ENCODE measurements at places on chromosomes 2 and 18.

- DNase-seq = no peak
Measured at GRCh38 chr2:68564426-68564825, 79.0 kb upstream of the PROKR1 start.

DNA sequence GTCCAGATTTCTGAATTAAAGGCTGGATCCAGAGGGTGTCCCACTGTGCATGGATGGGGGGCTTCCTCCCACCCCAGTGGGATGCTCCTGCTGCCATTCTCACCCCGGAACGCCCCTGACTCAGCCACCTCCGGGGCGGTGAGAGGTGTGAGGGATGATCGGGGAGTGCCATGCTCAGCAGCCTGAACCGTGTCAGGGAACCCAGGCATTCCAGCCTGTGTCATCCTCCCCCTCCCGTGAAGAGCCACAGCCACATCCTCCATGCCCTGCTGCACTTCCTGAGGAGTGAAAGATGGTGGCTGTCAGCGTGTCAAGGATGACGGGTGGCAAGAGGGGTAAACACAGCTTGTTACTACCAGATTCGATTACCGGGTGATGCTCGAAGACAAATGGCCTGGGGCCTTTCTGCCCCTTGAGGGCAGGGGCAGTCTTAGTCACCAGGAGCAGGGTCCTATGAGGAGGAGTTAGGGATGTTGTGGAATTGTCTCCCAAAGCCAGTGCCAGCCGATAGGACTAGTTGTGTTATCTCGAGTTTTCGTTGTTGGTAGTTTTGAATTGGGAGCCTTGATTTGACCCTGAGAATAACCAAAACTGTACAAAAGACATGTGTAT is 80.8 kb downstream of the TCF7L1 start:
- DNase-seq = no peak

- no peak for DNase-seq
Measured at GRCh38 chr2:183078163-183078463, 434 bp upstream of the DUSP19 start.

DNA sequence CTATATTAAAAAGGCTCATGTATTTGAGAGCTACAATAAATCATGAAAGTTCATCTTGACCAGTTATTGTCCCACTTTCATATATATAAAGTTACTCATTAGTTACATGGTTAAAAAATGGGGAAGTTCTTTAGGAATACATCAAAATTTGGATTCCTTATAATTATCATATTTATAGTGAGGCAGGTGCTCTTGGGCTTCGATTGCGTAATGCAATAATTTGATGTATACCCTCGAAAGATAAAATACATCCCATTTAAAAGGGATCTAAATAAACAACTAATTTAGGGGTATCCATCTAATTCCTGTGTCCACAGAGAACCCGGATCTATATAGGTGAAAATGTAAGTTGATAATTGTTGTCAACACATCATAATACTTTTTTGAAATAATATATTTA is 444.6 kb downstream of the RIT2 start:
- DNase-seq = no peak

DNA sequence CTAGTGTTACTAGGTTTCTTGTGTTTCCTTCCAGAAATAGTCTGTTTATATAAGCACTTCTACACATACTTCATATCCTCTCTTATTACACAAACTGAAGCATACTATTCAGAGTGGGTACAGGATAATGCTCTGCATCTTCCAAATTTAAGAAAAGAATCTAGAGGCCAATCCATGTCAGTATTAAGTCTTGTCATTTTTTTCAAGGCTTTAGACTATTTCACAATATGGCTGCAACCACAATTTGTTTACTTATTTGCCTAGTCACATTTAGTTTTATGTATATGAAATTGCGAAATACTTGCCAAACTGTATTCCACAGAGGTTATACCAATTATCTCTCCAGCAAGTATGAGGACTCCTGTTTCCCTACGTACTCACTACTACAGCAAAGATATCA is 27.9 kb downstream of the IWS1 start:
- no peak for DNase-seq

GRCh38 chr2:107737756-107738155 is 88.9 kb upstream of the RGPD4 start:
- DNase-seq = no peak

- no peak for DNase-seq
Measured at GRCh38 chr2:72111061-72111460, 36.6 kb downstream of the CYP26B1 start.

DNA sequence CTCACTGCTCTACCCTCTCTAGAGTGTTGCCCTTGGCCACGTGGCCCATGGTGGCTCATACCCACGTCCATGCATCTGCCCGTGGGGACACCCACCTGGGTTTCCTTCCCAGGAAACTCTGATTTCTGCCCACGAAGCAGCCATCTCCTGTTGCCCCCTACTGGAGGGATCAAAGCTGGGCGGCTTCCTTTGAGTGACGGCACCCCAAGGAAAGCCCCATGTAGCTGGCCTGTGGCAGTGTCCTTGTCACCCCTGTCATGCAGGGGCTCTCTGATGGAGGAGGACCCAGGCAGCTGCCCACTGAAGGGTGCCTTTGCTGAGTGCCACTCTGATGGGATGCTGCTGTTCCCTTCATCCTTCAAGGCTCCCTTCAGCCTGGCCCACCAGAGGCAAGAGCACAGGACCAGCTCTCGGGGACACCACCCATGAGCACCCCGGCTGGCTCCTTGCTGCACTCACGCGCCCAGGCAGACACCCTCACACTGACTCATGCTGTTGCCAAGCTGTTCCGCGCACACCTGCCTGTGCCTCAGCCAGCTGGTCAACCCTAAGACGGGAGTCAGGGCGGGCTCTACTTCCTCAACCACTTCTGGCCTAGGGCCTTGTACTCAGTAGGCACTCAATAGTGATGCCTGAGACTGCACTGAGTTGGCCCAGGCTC is 101.1 kb downstream of the CTIF start:
- no peak for DNase-seq

DNA sequence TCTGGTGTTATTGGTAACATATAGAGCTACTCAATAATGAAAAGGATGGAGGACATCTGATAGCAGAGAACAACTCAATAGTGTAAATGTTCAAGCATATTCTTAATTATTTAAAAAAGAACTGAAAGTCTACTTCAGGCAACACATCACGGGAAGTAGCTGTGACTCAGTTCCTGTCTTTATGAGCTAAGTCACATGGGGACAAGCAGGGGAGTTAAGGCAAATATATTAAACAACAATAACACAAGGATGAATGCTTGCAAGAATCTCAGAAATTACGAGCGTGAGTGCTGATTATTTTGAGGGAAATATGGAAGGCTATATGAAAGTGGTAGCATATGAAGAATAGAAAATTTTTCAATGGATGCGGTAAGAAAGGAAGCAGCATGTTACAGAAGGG is 4.0 kb upstream of the HNMT start:
- DNase-seq = no peak

GRCh38 chr2:188042412-188042811 is 249.3 kb upstream of the GULP1 start:
- DNase-seq = no peak

- DNase-seq = no peak
Measured at GRCh38 chr2:188797371-188797770, 176.8 kb upstream of the COL3A1 start.

- DNase-seq = no peak
Measured at GRCh38 chr2:8957628-8958027, 45.9 kb downstream of the MBOAT2 start.

DNA sequence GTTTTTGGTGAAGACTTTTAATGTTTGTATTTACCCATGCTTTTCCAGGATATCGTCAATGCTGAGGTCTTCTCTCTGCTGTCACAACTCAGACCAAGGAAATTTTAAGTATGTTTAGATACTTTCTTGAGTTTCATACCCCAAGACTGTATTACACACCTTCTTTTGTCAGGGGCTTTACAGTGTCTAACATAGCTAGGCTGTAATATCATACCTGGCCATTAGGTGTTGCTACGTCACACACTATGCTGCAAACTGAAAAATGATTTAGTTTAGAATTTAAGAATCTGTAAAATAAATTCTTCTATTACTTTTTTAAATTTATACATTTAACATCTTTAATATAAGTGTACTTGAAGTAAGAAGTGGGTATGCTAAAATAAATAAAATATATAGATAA is 358.4 kb upstream of the NRP2 start:
- DNase-seq = no peak

DNA sequence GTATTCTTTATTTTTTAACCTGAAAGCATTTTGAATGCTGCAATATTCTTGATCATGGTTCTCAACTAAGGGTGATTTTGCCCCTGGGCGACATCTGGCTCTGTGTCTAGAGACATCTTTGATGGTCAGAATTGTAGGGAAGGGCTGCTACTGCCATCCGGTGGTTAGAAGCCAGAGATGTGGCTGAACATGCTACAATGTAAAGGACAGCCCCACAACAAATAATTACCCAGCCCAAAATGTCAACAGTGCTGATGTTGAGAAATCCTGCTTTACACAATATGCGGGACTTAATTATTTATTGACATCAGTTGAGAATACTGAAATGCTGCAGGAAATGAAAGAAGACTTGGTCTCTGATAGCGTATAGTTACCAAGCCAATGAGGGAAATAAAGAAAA is 37.5 kb upstream of the SERPINB2 start:
- DNase-seq = no peak

- no peak for DNase-seq
Measured at GRCh38 chr2:160906878-160907277, 253.3 kb upstream of the TANK start.

DNA sequence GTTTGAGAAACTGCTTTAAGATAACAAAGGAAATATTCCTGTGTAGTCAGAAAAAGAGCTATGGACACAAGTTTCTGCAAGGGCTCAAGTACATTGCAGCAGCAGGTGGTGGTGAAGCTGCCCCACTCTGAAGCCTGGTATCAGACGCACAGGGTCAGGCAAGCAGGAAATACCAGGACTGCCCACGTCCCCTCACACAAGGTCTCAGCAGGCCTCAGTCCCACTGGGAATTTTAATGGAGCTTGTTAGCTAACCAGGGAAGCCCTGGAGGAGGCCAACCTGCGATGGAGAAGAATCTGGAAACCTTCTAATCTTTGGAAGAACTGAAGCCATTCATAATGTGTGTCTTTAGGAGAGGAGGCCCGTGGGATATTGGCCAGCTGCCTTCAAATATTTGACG is 168.3 kb downstream of the UXS1 start:
- DNase-seq = no peak

GRCh38 chr2:17380003-17380402 is 138.2 kb downstream of the RAD51AP2 start:
- no peak for DNase-seq

DNA sequence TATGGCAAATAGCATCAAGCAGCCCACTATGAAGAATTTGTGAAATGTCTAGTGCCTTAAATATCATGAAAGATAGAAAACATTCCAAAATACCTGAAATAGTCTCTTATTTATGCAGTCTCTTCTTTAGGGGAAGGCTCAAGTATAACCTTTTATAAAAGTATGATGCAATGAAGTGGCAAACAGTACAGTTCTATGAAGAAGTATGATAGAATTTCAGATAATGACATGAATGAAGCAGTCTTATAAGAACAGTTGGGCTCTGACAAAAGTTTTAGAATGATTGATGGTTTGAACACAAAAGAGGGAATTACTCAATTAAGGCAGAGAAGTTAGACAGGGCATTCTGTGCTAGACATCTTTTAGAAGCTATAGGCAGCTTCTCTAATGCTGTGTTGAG is 1791.8 kb upstream of the PIK3C3 start:
- DNase-seq = no peak

- no peak for DNase-seq
Measured at GRCh38 chr2:200199005-200199404, 107.5 kb upstream of the SPATS2L start.

DNA sequence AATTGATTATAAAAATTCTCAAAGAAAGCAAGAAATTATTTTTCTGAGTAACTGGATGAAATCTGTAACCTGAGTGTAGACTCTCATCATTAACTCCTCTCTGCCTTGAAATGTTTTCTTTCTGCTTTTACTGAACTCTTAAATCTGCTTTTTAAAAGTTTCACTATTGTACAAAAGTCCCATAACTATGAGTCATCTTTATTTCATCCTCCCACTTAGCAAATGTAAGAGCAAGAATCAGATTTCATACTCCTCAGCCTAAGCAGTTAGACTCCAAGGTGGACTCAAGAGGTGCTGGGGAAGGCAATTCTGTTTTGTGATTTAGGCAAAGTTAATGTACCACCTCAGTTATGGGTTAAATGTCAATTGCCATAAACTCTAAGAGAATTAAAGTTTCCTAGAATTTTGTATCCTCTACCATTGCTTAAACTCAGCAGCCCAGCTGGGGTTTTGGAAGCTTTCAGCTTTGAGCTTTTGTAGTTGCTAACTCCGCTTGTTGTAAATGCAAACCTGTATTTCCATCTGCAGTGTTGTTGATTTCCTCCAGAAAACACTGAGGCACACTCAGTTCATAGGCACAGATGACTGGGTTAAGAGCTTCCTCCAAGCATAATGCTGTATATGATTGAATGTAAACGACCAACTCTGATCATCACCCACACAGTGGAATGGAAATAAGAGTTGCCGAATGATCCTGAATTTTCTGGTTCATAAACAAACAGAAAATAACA is 268.8 kb downstream of the ARHGAP15 start:
- DNase-seq = no peak

- no peak for DNase-seq
Measured at GRCh38 chr2:27451095-27451494, 8.9 kb downstream of the KRTCAP3 start.

DNA sequence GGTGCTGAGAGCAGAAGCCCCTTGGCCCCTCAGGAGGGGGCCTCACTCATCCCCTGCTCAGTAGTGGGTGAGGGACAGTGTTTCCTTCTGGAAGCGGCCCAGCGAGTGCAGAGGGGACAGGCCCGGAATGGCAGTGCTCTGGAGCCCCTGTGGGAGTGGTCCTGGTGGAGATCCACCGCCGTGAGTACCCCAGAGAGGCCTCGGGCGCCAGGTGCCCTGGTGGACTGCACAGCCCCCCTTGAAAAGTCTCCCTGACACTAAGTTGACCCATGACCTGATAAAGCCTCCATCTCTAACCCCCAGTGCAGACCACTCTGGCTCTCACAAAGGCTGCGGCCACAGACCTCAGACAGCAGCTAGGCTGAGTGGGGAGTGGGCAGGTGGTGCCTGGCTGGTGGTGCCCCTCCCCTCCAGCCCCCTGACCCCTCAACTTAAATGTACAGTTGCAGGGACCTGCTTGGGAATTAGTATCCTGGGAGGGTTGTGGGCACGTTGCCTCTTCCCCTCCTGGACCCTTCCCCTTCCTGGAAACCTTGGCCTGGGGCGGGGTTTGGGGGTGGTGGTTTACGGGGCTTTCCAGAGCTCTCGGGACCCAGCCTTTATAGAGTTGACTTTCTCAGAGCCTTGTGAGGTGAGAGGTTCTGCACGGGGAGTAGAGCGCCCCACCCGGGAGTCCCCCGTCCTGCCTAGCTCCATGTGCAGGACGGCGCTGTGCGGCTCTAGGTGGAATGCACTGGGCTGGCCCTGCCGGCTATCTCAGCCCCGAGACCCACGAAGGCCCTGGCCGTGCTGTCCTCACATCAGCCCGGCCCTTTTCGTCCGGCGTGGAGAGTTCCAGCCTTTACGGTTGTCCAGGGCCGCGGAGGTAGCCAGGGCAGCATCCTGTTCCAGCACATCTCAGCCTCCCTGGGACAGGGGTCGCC is 62.7 kb downstream of the RTP5 start:
- no peak for DNase-seq

Measured in activated naive CD4-positive, alpha-beta T cell (primary cell).